ENCODE measurements at places on chromosomes 2 and 18.

- no peak for DNase-seq
Observed at GRCh38 chr18:36496022-36496421, 198.5 kb downstream of the FHOD3 start.

GRCh38 chr2:236179236-236180075 is 11.3 kb upstream of the GBX2 start:
- DNase-seq, result no peak

GRCh38 chr2:235541016-235541415 is 47.2 kb downstream of the AGAP1 start:
- DNase-seq, result no peak

GRCh38 chr18:58958628-58959027 is 94.0 kb downstream of the ZNF532 start:
- DNase-seq, result no peak

GRCh38 chr2:20560891-20561636 is 89.8 kb downstream of the HS1BP3 start:
- no peak for DNase-seq

DNA sequence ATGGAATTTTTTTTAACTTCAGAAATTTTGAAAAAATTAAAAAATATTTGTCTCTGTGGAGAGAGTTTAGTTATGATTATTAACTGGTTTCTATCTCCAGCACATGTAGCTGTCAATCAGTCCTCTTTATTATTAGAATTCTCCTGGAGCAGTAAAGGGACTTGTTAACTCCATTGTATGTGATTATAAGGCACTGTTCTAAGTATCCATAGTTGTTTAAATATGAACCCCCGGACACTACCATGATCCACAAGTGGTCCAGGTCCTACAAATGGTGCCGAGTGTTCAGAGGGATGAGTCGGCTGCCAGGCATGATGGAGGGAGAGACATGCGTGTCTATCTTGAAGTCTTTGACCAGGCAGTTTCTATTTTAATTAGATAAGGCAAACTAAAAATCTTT is 492 bp downstream of the CHRNA1 start:
- no peak for DNase-seq

- no peak for DNase-seq
Observed at GRCh38 chr2:162099836-162100235, 25.8 kb upstream of the DPP4 start.

GRCh38 chr18:2281523-2282199 is 289.6 kb downstream of the METTL4 start:
- no peak for DNase-seq

DNA sequence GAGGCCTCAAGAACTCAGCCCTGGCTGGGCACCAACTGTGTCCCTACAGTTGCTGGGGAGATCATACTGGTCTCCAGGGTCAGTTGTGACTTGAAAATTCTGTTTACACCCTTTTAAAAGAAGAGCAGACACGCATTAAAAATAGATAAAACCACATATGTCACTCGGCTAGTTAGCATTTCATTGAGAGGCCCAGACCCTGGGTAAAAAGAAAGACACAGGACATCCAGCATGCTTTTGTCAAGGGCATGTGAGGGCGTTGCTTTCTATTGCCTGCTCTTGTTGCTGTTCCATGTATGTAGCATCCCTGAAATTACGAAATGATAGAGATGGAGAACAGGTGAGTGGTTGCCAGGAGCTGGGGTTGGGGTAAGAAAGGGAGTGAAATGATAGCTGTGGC is 94.3 kb downstream of the SEPTIN10 start:
- no peak for DNase-seq

GRCh38 chr18:73979742-73980141 is 167.9 kb downstream of the FBXO15 start:
- no peak for DNase-seq

DNA sequence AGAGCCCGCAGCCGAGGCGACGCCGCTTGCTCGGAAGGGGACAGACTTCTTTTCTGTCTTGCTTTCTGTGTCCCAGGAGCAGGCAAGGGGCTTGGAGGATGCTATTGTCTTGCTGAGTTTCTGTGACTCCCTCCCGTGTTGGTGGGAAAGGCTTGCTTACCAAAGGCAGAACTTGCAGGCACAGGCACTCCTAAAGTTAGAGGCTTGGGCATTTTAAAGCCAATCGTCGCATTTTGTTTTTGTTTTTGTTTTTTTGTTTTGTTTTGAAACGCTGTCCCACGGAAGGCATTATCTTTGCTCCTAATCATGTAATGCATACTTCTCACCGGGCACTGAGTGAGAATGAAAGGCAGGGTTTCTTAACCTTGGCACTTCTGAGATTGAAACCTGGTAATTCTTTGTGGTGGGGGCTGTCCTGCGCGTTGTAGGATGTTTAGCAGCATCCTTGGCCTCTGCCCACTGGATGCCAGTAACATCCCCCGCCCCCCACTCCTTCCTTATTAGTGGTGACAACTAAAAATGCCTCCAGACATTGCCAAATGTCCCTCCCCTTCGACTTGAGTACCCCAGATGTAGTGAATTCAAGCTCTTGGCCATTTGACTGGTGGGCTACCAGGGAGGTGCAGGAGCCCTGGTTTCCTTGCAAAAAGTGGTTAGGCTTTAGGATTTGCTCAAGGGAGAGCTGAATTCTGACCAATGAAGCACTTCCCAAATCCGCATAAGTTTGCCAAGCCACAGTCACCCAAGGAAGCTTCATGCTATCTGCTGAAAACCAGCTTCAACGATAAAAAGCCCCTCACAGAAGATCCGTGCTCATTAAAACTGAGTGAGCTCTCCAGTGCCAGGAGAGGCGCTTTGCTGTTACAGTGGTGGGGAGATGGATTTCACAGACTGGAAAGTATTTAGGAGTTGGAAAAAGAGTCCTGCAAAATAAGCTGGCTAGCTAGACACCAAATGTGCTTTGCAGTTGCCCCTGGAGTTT is 1.2 kb downstream of the ANTXR1 start:
- DNase-seq, result no peak

- no peak for DNase-seq
Observed at GRCh38 chr18:56083523-56084287, 495.7 kb upstream of the TCF4 start.

DNA sequence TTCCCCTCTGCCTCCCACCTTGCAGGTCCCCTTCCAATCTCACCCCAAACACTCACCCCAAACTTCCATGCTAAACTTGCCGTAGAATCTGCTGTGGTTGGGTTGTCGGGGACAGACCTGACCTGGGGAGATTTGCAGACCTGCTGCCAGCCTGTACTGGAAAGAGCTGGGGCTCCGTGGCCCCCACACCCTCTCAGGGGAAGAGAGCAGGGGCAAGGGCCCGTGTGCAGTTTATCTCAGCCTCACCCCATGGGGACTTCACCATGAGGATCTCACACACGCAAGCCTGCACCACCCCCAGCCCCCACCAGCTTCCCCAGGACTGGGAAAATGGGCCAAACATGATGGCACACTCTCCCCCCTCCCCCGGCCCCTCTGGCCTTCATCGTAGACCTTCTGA is 30.7 kb downstream of the KCNIP3 start:
- DNase-seq, result no peak

GRCh38 chr2:117603567-117603966 is 210.9 kb upstream of the DDX18 start:
- no peak for DNase-seq

GRCh38 chr2:2950403-2950952 is 427.1 kb downstream of the EIPR1 start:
- no peak for DNase-seq

GRCh38 chr2:151619337-151619989 is 114.8 kb downstream of the NEB start:
- no peak for DNase-seq

DNA sequence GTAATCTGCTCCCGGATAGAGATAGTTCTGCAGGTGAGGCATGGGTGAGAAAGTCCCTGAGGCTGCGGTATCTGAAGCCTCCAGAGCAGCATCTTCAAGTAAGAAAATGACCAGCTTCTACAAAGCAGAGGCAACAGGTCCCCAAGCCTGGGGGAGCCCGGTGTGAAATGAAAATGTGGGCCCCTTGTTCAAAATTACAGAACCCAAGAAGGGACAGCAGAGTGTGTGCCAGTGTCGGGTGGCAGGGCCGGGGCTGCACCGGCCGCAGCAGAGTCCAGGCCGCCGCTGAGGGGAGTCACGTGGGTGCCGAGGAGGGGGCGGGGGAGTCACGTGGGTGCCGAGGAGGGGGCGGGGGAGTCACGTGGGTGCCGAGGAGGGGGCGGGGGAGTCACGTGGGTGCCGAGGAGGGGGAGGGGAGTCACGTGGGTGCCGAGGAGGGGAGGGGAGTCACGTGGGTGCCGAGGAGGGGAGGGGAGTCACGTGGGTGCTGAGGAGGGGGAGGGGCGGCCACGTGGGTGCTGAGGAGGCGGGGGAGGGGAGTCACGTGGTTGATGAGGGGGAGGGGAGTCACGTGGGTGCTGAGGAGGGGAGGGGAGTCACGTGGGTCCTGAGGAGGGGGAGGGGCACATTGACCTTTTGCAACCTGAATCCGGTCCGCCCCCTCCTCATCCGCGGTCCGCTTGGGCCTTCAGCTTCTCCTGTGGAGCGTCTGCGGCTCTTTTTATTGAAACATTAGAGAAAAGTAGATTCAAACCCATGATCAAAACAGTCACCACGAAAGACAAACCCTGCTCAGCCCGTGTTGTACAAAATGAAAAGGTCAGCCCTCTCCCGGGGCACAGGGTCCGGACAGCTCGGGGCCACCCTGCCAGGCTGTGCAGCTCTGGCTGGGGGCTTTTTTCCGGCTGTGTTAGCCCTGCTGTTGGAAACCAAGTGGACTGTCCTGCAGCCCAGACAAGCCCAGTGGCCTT is 10.4 kb downstream of the COLEC11 start:
- no peak for DNase-seq

- DNase-seq, result no peak
Observed at GRCh38 chr2:200847269-200847668, 17.2 kb downstream of the CLK1 start.

GRCh38 chr2:118774458-118775133 is 72.9 kb downstream of the EN1 start:
- no peak for DNase-seq

GRCh38 chr2:72010647-72011369 is 136.9 kb downstream of the CYP26B1 start:
- DNase-seq, result no peak

- no peak for DNase-seq
Observed at GRCh38 chr18:1464444-1465217, 560.0 kb downstream of the ADCYAP1 start.

DNA sequence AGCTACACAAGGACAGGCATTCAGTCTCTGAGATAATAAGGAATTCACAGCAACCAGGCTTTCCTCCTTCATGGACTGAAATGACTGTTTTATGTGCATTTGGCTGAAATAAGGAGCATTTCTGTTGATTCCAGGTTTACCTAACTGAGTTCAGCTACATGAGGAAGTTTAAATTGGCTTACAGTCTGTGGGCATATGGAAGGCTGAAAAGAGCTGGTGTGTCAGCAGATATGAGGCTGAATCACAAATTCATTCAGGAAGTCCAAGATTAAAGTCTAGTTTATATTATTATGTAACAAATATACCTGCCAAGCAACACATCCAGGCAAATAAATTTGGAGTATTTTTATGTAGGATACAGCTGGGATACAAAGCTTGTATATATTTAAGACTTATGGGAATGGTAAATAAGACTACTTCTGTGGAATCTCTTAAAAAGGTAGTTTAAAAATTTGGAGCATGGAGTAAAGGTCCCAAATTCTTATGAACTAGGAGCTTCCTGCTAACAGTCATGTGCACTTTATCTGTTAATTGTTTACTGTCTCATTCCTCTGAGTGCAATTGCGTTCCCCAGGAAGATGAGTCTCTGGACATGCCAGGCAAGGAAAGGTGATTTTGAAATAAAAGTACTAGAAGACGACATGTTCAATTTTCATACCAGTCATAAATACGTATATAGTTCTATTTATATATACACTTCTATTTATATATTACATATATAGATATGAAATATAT is 53.0 kb downstream of the ZC3H8 start:
- no peak for DNase-seq

DNA sequence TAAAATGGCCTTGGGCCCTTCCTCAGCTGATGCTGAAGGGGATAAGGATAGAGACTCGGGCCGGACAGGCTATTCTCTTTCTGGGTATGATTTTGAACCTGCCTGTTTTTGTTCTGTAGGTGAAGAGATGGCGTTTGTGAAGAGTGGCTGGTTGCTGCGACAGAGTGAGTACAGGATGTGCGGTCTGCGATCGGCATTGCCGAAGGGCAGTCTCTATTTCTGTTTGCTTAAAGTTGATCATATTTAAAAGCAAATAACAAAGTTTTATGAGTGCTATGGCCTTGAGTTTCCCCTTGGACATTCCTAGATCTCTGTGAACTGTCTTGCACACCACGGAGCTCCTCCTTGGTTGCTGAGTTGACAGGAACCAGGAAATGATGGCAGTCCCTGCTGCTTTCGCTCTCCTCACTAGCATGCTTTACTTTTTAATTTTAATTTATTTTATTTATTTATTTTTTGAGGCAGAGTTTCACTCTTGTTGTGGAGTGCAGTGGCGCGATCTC is 15.7 kb downstream of the PLEKHB2 start:
- DNase-seq, result no peak

Data from stimulated activated CD8-positive, alpha-beta memory T cell treated with anti-CD3 and anti-CD28 coated beads, Interleukin-4, amount 100 ng/mL, for 4 hours (primary cell).